Stimulated activated CD4-positive, alpha-beta T cell treated with anti-CD3 and anti-CD28 coated beads, Interleukin-12 subunit alpha, Interleukin-12 subunit beta, amount 100 ng/mL, for 24 hours (primary cell): ENCODE measurements at places on chromosomes 7 and 10.

DNA sequence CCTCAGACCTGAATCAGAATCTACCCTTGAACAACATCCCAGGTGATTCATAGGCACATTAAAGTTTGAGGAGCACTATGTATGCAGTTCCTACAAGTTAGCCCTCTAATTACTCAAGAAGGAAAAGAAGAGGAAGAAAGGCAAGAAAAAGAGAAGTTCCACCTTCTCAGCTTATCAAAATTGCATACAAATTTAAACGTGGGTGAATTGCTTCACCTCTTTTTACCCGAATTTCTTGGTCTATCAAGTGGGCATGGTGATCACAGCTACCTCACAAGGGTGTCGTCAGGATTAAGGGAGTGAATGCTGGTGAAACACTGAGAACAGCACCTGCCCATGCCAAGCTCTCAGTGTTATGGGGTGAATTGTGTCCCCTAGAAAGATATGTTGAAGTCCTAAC, 43.8 kb upstream of the PAPSS2 start:
- DNase-seq, result no peak

- DNase-seq, result no peak
These were observed 32.7 kb downstream of the DNMBP start for GRCh38 chr10:99976886-99977665.

DNA sequence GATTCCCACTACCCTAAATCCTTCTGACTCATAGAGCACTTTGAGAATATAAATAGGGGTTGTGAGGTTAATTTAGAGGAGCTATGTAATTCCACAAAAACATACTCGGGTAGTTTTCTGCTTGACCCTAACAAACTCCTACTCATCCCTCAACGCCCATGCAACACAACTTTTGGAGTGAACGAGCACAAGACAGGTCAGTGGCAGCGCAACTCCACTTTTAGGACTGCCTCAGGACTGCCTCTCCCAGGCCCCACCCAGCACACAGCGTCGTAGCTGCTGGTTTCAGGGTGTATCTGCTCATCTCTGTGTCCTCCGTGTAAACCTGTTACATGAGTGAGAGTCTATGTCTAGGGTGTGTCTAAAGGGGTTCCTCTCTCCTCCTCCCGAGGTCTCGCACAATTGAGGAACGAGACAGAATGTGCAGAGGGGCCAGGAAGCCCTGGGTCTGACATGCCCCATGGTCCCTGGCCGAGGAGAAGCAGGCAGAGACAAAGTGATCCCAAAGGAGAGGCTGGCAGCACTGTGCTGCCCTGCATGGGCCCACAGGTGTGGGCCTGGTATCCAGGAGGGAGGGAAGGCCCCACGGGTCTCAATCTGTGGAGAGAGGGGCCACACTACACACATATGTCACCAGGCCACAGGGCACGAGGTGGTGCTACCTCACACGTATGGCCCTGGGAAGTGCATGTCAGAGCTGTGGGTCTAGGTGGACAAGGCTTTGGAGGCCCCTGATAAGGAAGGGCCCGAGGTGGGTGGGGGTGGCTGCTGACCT, 45.5 kb downstream of the CAMK2B start:
- DNase-seq, result no peak

DNA sequence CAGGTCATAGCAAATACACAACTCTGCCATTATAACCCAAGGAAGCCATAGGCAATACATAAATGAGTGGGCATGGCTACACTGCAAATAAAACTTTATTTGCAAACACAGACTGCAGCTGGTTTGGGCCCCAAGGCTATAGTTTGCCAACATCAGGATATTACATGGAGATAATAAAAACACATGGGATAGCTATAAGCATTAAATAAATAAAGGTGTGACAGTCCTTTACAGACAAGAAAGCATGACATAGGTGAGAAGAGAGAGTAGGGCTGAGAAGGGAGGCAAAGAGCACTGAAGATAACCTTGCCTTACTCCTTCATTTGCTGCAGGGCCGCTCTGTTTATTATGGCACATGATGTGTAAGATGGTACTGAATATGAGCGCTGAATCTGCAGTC, 135.1 kb upstream of the GHITM start:
- DNase-seq, result no peak
